NCI-H774 (cell line): ENCODE measurements at places on chromosomes 7 and 10.

DNA sequence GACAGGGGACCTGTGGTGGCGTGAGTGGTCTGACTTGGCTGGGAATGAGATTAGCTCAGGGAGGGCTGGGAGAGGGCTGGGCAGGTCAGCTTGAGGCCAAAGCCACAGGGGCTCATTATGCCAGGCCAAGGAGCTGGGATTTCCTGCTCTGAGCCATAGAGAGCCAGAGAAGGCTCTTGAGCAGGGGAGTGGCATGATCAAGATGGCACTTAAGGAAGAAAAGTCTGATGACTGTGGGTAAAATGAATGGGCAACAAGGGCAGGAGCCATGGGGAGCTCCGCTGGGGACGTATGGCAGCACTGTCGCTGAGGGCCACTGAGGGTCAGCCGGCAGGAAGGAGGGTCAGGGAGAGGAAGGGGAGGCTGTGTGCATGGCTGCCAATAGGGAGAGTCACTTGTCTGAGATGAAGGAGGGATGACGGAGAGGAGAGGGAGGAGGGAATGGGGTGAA is 5.8 kb downstream of the ANTXRL start:
- no peak for DNase-seq

DNA sequence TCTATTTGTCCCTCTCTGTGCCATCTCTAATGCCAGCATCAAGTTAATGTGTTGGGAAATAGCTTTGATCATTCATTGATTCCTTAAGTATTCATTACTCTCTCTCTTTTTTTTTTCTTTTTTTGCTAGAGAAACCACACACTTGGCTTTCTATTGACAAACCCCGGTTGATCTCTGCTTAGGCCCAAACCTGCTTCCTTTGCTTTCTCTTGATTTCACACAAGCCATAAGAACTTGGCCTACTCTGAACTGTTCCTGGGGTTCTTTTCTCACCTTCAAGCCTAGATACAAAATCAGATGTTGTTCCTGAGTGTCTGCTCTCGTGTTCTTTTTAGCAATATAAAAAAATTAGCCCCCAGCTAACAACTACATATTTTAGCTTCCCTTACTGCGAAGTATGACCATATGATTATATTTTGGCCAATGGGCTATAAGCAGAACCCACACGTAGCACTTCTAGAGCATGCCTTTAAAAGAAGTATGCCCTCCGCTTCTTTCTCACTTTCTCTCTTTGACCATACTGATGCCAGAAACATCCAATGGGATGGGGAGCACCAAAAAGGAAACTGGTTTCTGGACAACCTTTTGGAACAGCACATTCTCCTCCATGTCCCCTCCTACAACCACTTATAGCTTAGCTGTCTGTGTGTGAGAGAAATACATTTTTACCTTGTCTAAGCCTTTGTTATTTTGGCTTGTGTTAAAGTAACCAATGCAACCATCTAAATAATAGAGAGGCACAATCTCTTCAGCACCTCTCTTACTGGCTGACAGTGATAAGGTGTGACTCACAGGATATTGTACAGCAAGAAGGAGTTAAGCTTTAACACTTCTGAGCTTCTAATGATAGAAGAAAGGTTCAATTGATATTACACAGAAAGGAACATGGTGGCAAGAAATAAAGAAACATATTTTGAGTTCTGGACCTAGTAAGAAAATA is 96.6 kb upstream of the LRRN3 start:
- no peak for DNase-seq

- DNase-seq, result no peak
These were observed 187.1 kb downstream of the DNAJB6 start for GRCh38 chr7:157523766-157524421.

DNA sequence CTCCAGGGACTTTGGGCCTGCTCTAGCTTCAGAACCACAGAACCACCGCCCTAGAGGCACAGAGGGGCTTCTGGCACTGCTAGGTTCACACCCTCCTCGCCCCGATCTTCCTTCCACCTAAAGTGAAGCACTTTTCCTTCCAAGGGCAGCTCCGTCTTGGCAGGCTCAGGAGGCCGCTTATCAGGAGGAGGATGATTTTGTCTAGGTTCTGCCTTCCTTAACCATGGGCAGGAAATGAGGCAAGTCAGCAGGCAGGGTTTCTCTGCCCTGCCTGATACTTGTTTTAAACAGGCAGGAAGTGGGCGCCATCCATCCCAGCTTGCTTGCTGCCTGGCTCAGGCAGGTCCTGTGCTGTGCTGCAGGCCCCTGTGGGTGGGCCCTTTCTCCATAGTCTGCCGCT is 8.3 kb upstream of the ATP6V0E2 start:
- DNase-seq, result no peak

- no peak for DNase-seq
These were observed 154.1 kb upstream of the AHR start for GRCh38 chr7:17144322-17144721.

GRCh38 chr10:50614444-50615137 is 9.2 kb downstream of the SGMS1 start:
- peak; percentile 30 for DNase-seq

GRCh38 chr7:13028825-13029099 is 341.3 kb downstream of the ARL4A start:
- DNase-seq, result no peak

GRCh38 chr10:55550236-55550635 is 749.2 kb upstream of the PCDH15 start:
- DNase-seq, result no peak

- DNase-seq, result no peak
These were observed 25.8 kb downstream of the SFTPD start for GRCh38 chr10:79923145-79923544.

GRCh38 chr7:95989301-95989700 is 216.9 kb downstream of the DYNC1I1 start:
- DNase-seq, result no peak

DNA sequence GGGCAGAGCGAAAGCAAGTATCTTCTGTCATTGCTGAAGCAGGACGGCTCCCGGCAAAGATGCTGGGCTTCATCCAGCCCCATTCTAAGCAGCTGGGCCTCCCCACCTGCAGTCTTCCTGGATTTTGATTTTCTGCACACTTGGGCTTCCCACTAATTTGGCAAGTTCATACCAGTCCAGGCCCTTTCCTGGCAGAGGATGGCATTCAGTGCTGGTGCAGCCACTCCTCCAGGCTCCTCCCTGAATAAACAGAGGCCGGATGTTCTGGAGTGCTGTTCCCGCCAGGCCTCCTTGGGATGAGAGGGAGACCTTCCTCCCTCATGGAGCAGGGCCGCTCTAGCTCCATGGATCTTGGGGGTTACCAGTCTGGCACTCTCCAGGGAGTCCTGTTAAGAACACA is 3.4 kb downstream of the BAG3 start:
- no peak for DNase-seq

DNA sequence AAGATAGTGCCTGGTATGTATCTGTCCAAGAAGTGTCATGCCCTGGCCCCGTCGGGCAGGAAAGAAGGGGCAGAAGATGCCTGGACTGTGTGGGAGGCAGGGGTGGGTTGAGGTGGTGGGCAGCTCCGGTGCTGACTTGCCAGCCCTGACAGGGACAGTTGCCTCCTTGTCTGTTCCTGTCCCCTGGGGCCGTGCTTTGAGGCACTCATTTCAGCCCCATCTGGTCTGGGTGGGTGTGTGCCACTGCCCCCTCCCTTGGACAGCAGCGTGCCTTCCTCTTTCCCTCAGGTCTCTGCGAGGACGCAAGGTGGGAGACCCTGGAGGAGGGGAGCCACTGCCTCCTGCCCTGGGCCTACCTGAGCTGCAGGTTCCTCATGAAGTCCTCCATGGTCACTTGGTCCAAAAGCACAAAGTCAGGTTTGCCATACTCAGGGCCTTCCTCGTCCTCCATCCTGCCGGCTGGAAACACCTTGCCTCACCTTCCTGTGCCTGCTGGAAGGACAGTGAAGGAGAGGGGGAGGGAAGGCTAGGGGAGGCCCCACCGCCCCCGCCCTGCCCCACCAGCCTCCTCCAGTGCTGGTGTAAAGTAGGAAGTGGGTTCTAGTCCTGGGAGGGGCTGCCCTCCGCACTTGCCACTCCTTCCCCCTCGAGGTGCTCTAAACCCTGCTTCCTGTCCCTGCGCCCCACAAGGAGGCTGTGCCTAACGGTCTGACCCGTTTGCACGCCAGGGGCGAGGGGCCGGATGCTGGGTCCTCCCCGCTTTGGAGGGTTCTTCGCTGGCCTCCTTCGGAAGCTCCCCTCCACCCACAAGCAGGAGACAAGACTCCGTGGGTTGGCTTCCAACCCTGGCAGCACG is at the start of gene MYO1G:
Gene MYO1G, minus strand, starts transcription at position 505 of the 856 bp plus-strand sequence. Its CDS starts 54 bp downstream, at position 451.
- DNase-seq, result no peak

- DNase-seq, result peak; percentile 36
These were observed 14.1 kb upstream of the CRCP start for GRCh38 chr7:66100408-66101050.

- DNase-seq, result no peak
These were observed 52.5 kb upstream of the VKORC1L1 start for GRCh38 chr7:65820287-65820950.

- no peak for DNase-seq
These were observed 131.1 kb downstream of the LRRC4 start for GRCh38 chr7:127900141-127900540.

DNA sequence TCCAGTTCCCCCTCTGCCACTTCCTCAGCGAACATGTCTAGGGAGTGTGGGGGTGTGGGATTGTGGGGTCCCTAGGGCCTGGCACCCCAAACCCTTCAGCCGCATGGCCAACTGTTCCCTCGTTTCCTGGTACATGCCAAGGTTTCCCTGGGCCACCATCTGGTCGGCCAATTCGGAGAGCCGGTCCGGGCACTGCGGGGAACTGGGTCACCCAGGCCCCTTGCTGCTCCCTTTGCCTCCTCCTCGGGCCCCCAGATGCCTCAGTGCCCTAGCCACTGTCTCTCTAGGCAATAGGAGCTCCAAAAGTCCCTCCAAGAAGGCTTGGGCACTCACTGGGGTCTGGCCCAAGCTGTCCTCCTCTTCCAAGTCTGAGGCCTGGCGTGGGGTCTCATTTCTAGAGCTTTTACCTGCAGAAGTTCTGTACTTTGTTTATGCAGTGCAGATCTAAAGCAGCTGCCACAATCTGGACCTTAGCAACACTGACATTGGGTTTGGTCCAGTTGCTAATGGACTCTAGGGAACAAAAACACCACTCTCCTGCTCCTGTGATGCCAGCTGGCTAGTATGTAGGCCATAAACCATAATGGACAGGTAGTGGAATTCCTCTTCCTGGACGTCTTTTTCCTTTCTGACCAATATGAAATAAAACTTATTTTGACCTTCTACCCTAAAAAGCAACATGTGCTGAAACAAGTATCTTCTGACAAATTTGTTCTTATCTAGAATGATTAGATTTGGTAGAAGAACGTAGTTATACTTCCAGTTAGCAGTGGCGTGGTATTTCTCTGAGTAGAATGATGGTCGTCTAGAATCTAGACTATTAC is 172.9 kb downstream of the LRRC4 start:
- no peak for DNase-seq

GRCh38 chr10:125624800-125625199 is 58.2 kb downstream of the TEX36 start:
- DNase-seq, result no peak

GRCh38 chr7:12119620-12120303 is 91.3 kb upstream of the TMEM106B start:
- DNase-seq, result no peak

GRCh38 chr7:47647181-47647917 is 65.4 kb upstream of the TNS3 start:
- DNase-seq, result peak; percentile 26

- DNase-seq, result no peak
These were observed 836 bp downstream of the DPYSL4 start for GRCh38 chr10:132187430-132188138.

DNA sequence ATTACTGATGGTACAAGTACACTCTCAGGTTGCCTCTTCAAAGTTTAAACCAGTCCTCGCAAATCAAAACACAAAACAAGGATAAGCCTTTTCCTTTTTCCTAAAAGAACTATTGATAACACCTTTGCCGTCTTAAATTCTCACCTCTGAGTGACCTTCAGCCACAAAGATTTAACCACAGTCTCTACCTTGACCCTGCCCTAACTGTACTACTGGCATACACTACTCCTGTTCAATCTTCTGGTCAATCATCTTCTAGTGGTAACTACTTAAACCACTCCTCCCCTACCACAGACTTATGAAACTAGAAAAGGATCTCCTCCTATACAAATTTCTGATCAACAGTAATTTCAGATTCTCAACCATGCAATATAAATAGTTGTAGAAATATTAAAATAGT is 15.1 kb downstream of the UPF2 start:
- no peak for DNase-seq

DNA sequence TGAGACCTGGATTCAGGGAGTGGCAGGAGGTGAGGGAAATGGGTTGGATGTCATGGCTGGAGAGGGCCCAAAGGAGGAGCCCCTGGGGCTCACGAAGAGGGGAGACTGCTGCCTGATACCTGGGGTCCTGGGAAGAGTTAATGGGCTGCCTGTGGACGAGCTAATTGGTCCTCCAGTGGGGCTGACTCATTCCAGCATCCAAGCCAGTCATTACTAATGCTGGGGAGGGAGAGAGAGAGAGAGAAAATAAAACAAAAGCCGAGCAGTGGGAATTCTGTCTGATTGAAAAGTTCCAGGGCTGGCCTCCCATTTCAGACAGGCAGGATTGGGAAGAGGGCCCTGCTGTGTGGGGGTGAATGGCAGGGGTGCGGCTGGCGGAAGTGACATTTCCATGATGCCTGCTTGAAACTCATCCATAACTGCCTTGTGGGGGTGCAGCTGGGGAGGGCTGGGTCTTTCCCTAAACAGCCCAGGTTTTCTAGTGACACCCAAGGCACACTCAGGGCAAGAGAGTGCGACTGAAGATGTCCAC is 297.8 kb downstream of the RPS24 start:
- no peak for DNase-seq

- no peak for DNase-seq
These were observed 6.8 kb downstream of the DLG5 start for GRCh38 chr10:77919713-77920108.

GRCh38 chr7:151198945-151199848 is 11.1 kb downstream of the H2BK1 start:
- no peak for DNase-seq

- peak; percentile 69 for DNase-seq
These were observed at the start of gene COBL for GRCh38 chr7:51316666-51317581. TSS of gene COBL (minus strand) at chr7:51316809. CDS start at chr7:51316633, 176 bp downstream.

DNA sequence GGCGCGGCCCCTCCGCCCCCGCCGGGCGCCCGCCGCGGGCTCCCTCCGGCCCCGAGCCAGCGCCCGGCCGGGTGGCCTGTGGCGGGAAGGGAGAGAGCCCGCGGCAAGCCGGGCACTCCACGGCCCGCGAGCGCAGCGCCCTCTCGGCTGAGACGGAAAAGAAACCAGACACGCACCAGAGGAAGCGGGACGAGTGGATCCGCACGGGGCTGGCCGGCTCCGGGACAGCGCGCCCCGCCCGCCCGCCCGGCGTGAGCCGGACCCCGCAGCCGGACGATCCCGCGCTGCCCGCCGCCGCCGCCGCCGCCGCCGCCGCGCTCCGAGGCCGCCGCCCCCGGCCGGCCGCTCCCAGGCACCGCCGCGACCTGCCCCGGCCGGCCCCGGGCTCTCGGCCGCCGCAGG is 300 bp downstream of the ARHGAP21 start:
- DNase-seq, result no peak

GRCh38 chr7:158364451-158364850 is 223.2 kb downstream of the PTPRN2 start:
- no peak for DNase-seq
